ENCODE measurements at places on chromosomes 12 and 14.

- DNase-seq = no peak
Observed at GRCh38 chr12:54549774-54550451, 512 bp downstream of the PDE1B start.

- DNase-seq = no peak
Observed at GRCh38 chr14:72243309-72244293, 311.4 kb downstream of the RGS6 start.

DNA sequence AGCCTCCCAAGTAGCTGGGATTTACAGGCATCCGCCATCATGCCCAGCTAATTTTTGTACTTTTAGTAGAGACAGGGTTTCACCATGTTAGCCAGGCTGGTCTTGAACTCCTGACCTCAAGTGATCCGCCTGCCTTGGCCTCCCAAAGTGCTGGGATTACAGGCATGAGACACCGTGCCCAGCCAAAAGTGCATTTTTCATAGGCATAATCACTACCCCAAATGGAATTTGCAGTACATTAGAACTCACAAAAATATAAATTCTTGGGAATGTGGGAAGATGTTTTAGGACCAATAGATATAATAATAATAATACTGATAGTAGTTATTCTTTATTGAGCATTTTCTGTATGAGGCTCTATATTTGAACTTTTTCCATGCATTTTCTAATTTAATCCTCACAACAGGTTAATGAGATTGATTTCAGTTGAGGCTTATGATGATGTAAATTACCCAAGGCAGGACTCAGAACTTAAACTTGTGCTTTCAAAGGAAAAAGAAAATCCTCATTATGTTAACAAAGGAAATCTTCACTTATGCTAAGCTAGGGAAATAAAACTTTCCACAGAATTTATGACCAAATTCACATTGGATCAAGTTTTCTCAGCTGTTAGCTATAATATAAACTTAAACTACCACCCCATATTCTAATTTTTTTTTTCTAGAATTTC lies 121.6 kb downstream of the SRGAP1 start:
- no peak for DNase-seq

DNA sequence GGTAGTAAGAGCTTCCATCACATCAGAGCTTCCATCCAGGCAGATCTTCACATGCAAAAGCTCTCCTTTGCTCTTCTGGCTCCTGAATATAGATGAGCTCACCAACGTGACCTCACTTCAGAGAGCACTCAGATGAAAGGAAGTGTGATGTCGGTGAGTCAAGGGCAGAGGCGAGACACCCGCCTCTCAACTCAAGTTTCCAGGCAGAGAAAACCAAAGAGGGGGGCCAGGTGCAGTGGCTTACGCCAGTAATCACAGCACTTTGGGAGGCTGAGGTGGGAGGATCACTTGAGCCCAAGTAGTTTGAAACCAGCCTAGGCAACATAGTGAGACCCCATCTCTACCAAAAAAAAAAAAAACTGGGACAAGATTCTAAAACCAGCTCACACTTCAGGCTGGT lies 126.9 kb downstream of the DUSP6 start:
- peak; percentile 96 for DNase-seq

- DNase-seq = peak; percentile 68
Observed at GRCh38 chr14:21264025-21264801, 5.0 kb downstream of the HNRNPC start.

- DNase-seq = no peak
Observed at GRCh38 chr14:70392676-70393075, 24.2 kb downstream of the SYNJ2BP start.

GRCh38 chr14:32087173-32087861 lies 10.2 kb downstream of the ARHGAP5 start:
- DNase-seq = no peak

DNA sequence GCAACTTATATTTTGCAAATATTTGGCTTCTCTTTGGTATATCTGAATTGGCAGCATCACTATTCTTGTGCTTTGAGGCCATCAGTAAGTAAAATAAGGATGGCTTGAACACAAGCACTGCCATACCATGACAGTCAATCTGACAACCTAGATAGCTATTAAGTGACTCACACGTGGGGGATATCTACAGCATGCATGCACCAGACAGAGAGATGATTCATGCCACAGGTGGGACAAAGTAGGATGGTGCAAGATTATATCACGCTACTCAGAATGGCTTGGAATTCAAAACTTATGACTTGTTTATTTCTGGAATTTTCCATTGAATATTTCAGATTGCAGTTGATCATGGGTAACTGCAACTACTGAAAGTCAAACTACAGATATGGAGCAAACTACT lies 675.6 kb upstream of the MDGA2 start:
- DNase-seq = no peak

- DNase-seq = no peak
Observed at GRCh38 chr12:56753566-56753965, 1.4 kb upstream of the PRIM1 start.

DNA sequence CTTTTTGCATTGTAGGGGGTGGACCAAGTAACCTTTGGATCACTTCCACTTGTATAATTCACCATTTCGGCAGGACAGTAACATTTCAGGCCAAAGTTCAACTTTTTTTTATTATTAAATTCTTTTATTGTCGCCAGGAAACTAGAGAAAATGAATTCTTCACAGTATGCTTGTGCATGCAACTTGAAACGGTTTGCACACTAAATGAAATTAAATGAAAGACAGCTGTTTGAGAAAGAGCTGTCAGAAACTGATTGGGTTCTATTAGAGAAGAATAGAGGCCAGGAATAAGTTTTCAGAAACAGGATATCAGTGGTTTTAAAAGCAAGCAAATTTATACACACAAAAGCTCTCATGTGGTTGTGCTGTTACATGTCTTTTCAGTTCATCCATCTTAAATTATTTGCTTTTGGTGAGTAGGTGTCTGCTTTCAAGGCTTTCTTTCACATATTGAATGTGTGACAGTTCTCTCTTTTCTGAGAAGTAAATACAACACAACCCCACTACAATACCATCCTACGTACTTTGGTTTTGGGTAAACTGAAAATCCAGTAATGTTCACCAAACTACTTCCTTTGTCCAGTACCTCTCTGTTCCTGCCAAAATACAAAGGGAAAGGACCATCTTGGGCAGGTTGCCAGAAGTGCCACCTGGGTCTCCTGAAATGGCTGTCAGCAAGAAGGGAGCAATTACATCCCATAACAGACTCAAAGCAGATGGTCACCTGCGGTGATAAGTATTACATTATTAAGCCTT lies 291.7 kb downstream of the RAD51B start:
- no peak for DNase-seq

DNA sequence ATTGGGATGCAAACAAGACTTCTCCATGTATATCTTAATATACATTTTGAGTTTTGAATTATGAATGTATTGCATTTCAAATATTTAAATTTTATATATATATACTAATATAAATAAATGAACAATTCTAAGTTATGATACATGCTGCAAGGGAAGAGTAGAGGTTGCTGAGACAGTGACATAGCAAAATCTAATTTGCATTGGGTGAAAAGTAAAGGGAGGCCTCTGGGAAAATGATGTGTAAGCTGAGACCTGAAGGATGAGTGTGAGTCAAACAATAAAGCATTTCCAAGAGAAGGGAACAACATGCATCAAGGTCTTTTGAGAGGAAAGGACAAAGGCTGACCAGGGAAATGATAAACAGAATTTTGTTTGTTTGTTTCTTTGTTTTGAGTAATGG lies 62.9 kb upstream of the PTPRQ start:
- no peak for DNase-seq

DNA sequence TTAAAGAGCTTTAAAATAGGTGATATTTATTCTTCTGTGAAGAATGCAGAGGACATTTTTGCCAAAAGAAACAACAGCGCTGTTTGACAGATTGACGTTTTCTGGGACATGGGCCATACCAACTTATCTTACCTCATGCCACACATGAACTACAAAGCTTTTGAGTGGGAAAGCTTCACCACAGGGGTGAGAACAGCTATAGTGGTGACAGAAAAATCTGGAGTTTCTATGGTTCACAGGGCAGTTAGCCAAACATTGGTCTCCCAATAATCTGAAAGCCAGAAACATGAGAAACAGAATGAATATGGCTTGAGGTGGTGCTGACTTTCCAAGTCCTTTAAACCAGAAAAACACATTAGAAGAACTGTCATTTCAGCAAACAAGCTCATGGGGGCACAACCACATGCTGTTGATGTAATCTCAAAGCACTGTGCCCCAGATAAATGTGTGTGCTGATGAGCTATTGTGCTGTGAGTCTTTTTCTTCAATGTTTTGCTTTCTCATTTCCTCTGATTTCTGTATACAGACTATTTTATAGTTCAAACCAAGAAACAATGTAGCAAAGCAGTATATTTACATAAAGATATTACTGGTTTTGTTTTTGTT lies 905.4 kb downstream of the SLC16A7 start:
- no peak for DNase-seq

GRCh38 chr14:69351911-69352310 lies 46.2 kb downstream of the ERH start:
- DNase-seq = no peak

- DNase-seq = no peak
Observed at GRCh38 chr12:122323311-122324019, 57.2 kb upstream of the VPS33A start.

DNA sequence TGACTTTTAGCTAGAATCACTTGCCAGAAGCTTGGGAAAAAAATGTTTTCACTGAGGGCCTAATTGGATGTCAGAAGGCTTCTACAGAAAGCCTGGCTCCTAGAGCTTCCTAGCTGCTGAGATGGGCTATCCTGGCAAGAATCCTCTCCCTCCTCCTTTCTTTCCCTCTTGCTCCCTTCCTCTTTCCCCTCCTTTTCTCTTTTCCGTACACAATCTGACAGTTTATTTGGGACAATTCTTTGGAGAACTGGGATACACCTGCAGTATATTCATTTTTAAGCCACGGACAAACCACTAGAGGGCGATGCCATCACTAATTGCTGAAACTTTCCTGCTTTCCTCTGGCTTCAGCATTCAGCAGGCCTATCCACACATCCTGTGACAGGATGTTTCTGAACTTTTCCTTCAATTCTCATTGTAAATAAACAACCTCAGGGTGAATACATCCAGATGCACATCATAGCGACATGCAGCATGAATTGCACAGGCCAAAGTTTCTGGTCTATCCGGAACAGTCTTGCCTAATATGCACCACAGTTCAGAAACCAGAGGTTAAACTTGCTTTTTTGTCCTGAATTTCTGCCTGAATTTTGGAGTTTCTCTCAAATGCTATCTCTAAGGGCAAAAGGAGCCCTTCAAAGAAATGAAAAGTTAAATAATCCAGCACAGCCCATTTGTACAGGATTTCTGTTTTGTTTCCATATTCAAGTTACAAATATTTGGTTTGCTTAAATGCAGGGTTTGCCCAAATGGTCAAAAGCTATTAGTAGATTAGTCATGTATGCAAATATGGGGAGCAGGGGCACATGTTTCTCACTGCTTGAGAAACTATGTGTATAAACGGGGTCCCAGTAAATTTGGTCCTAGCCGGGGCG lies 142.8 kb downstream of the PAWR start:
- peak; percentile 70 for DNase-seq

DNA sequence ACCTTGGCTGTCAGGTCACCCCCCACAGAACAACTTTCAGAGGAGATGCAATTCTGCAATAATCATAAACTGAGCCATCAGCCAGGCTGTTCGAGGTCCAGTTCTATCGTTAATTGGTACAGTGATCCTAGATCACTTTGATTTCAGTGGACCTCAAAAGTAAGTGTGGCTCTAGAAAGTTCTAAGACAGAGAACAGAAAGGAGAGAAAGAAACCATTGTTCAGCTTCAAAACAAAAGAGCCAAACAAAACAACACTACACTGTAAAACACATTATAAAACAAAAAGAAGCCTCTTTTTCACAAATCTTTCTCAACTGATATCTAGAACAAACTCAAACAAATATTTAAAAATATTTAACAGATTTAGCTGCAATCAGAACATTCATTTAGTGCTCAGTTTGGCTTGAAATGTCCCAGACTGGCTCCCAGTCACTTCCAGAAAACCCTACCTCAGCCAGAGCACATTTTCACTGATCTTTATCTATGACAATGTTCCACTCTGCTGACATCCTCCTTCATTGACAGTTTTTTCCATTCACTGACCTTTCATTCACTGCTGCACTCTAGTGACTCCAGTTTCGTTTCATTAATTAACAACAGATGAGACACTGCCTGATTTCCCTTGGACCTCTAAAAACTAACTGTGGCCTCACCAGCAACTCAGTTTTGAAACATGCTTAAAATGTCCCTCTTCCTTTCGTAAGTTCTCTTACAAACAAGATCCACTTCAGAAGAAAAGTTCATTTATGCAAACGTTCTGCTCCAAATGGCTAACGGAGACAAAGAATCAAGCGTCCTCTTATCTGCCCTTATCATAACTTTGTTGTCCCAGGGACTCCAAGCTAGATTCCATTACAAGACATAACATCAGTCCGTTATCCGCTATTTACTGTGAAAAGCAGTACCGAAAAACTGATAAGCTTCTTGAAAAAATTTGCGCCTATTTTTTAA lies 56.8 kb downstream of the DUSP16 start:
- peak; percentile 40 for DNase-seq

- peak; percentile 73 for DNase-seq
Observed at GRCh38 chr12:46268583-46269428, at the start of gene SLC38A1. SLC38A1 (minus strand) TSS chr12:46269043; CDS start chr12:46239800, 29,243 bp downstream.

DNA sequence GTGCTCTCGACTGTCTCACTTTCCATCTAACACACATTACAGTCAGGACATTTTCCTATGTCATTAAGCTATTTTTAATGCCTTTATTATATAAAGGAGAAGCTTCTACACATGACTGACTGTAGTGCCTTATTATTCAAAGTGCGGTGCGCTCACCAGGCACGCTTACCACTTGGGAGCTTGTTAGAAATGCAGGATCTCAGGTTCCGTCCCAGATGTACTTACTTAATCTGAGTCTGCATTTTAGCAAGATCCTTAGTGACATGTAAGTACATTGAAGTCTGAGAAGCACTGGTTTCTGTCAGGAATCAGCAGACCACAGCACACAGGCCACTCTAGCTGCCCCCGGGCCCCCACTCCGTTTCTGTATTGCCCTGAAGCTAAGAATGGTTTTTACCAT lies 44.7 kb upstream of the MDM1 start:
- no peak for DNase-seq

DNA sequence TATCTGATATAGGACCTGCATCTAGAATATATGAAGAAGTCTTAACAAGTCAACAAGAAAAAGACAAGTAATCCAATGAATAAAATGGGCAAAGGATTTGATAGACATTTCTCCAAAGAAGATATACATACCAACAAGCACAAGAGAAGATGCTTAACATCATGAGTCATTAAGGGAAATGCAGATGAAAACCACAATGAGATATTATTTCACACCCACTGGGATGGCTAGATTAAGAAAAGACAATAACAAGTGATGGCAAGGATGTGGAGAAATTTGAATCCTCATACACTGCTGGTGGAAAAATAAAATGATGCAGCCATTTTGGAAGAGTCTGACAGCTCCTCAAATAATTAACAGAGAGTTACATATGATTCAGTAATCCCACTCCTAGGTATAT lies 502.6 kb downstream of the FUT8 start:
- DNase-seq = no peak

DNA sequence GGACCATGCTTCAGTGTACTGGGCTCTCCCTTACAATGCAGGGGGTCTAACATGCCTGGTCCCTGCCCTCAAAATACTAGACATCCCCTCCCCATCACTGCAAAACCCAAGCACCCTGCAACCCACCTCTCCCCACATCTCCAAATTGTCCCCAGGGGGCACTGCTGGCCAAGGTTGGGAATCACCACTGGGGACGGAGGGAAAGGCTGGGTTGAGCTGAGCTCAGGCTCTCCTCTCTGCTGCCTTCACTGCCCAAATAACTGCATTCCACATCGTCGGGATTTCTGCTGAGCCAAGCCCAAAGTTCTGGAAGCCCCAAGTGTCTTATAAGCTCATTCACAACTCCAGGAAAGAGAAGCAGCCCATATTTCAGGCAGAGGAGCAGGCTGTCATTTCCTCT lies 69.6 kb downstream of the NT5DC3 start:
- no peak for DNase-seq

All from kidney capillary endothelial cell (primary cell).